ENCODE measurements at places on chromosomes 4 and X.

GRCh38 chrX:63758011-63758410 is 27.0 kb downstream of the ARHGEF9 start:
- DNase-seq: no peak

- DNase-seq: no peak
Measured at GRCh38 chrX:70260104-70260503, at the start of gene P2RY4. Gene P2RY4 (minus strand): TSS chrX:70260204. CDS start chrX:70259624, 580 bp downstream.

DNA sequence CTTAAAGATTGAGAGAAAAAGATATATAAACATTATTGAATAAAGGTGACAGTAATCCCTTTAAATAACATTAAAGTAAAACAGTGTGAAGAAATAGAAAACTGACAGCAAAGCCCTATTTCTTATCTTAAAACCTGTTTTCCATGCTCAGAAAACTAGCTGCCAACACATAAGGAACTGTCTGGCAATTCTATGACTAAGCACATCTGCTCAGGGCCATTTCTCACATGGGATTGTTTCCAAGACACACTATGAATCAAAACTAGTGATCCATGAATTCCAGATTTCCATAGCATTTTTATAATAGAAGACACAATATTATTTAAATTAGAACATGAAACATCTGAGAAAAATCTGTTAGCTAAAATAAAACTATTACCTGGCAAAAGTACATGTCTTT is 113.4 kb downstream of the SCLT1 start:
- no peak for DNase-seq

DNA sequence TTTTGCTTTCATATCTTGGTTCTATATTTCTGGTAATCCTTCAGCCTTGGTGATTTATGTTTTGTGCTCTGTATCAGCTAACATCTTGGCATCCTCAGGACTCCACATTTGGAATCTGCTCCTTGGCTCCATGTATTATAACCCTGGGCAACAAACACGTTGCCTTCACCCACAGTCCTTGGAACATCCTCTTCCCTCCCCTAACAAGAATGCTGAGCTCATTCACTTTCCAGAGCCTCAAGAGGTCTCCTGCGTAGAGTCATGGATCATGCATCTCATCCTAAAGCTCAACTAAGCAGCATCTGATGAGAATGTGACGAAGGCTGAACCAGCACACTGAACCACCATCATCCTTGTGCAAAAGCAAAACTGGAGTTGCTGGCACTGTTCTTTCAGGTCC is 60.5 kb upstream of the C1GALT1C1 start:
- no peak for DNase-seq

DNA sequence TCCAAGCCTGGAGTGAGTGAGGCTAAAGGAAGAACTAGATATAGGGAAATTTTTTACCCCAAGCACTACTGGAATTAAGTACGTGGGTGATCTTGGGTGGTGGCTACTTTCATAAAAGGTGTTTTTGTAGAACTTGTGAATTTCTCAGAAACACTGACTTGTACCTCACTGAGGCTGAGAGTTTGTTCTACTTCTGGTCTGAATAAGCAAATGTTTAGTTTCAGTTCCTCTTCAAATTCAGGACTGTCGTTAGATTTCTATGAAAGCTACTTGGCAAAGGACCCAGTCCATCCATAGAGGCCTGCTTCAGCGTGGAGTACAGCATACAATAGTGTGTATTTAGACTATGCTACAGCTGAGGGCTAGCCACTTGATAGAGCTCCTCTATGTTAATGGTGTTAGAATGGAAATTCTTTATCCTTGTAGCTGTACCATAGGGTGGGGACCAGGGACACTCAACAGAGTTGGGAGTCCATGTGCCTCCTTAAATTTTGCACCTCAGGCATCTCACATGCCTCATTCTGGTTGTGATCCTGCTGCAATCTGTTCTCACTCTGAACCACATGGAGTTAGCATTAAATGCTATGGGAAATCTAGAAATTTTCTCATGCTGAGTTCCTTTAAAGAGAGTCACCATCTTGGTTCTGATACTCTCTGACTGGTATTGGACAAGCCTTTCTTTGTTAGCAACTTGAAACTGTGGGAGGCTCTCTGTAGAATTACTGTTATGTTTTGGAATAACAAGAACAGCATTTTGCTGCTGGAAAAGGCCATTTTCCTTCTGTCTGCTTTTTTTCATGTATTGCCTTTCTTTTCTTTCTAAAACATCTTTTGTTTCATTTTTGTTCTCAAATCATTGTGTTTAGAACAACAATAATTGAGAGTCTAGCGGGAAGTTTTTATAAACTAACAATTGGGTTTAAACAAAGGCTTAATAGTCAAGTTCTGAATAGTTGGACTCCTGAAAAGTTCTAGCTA is 86.8 kb downstream of the PDGFRA start:
- peak; percentile 51 for DNase-seq

DNA sequence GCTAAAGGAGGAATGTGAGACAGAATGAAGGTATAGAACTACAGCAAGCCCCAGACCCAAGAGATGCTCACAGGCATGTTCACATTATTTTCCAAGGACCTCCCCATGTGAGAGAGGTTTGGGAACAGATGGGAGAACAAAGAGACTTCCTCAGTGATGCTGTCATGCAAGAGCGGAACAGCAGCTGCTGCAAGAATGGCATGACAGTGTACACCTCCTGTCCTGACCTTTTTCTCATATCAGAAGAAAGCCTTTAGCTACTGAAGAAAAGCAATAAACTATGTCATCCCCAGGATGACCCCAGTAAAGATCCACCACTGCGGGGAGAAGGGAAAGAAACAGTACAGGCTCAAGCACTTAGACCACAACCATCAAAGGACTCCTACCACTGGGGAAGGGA is 7.2 kb downstream of the PRDM5 start:
- no peak for DNase-seq

GRCh38 chrX:68196939-68197791 is 236.1 kb downstream of the OPHN1 start:
- peak; percentile 37 for DNase-seq

DNA sequence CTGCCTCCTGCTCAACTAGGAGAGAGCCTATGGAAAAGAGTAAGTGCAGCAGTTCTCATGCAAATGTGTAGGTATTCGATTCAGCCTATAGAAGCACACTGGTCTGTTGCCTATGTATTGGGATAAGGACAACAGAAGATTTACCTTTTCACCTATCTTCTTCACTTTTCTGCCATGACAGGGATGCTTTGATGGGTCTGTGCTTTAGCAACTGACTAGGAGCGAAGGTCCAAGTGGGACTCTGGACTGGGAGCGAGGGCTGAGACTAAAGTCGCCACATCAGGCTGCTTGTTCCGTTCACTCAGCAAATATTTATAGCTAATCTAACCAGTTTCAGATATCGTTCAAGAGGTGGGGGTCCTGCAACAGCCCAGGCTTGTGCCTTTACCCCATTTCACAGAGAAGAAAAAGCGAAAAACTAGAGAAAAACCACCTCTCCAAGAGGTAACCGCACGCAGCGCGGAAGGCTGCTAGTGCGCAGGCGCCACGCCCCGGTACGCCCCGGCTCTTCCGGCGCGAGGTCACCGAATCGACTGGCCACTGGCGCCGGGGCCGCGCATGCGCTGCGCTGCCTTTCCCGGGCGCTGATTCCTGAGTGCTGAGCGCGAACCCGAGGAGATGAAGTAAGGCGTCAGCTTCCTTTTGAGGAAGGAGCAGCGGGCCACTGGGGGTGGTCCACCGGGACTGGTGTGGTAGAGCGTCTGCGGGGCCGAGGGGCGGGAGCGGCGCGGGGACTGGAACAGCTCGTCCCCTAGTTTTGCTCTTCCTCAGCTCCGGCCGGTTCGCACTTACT is at the start of gene RBMX2:
Gene RBMX2, plus strand, starts transcription at position 573 of the 793 bp plus-strand sequence. Its CDS starts 46 bp downstream, at position 619.
- DNase-seq: peak; percentile 72

DNA sequence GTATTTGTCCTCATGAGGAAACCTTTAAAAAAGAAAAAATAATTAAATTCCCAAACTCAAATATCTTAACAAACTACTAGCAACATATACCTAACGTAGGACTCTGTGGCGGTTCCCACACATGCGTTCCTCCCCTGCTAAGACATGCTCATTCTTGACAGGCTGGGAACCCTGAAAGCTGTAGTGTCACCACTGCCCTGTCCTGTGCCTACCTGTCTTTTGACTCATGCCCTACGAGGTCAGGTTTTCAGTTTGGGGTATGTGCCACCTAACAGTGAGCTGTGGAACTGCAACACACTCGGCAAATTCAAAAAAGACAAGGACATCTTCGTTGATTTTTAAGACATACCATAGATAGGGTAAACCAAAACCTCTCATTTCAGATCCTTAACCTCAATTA is 17.8 kb downstream of the IDS start:
- DNase-seq: no peak

- no peak for DNase-seq
Measured at GRCh38 chr4:85610450-85610849, 135.5 kb downstream of the ARHGAP24 start.

DNA sequence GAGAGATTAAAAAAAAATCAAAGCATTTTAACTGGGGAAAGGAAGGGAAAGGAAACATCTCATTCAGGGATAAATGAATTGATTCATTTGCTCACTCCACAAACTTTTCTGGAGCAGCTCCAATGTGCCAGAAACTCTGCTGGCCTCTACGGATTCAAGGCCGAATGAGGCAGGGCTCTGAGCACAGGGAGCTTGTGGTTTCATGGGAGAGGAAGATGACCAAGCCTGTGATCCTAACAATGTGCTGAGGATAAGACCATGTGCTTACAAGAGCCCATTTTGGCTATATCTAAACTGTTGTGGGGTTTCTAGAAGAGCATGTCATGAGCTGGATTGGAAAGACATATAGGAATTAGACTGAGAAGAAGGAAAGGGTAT is 137.5 kb downstream of the ZNF674 start:
- no peak for DNase-seq

- no peak for DNase-seq
Measured at GRCh38 chr4:139824882-139825522, 159.4 kb downstream of the MGST2 start.

- DNase-seq: no peak
Measured at GRCh38 chr4:124431653-124432192, 280.8 kb downstream of the ANKRD50 start.

DNA sequence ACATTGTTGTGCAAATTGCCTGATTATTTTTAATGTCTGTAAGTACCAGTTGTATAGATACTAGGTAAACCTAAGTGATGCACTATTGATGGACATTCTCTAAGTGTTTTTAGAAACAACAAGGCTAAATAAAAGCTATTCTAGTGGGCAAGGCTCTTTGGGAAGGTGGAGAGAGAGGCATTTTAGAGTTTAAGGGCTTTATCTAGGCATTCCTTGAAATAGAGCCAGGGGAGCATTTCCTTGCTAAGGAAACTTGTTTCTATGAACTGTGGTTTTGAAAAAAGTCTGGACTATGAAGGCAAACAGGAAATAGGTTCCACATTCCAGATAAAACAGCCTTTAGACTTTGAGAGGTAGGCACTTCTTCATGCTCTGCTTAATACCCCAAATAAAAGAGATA is 23.8 kb downstream of the BMX start:
- DNase-seq: no peak

- no peak for DNase-seq
Measured at GRCh38 chrX:14409341-14409740, 120.0 kb upstream of the GLRA2 start.

DNA sequence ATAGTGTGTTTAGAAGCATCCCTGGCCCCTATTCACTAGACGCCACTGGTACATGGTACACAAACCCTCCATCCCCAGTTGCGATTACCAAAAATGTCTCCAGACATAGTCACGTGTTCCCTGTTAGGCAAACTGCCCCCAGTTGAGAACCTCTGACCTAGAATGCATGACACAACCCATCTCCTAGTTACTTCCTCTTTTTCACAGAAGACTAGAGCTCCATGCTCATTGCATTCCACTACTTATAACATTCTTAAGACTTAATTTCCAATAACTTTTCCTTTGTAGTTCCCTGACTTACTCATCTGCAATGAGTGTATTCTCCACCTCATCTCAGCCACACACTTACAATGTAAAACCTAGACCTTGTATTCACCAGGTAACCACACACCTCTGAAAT is 68.6 kb downstream of the PRSS12 start:
- DNase-seq: no peak

- DNase-seq: no peak
Measured at GRCh38 chr4:8364141-8364540, 76.4 kb downstream of the ACOX3 start.

DNA sequence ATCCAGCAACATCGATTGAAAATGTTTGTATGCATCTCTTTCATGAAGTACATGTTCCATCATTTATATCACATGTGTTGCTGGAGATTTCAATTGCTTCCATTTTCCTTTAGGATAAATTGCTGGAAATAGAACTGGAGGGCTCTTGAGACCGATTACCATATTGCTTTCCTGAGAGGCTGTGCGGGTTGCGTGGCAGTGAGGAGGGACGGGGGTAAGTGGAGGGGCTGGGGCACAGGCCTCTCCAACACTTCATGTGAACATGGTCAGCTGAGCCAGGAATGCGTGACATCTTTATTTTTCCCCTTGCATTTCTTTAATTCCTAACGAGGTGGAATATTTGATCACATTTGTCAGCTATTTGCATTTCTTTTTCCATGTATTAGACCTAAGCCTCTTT is 144.6 kb downstream of the TBL1X start:
- no peak for DNase-seq

GRCh38 chr4:119266153-119266552 is 53.6 kb downstream of the USP53 start:
- no peak for DNase-seq

- DNase-seq: no peak
Measured at GRCh38 chrX:66021401-66021764, 18.5 kb downstream of the VSIG4 start.
